ENCODE measurements at places on chromosomes 1 and 21.

- DNase-seq: no peak
Observed at GRCh38 chr1:10726355-10726754, 70.1 kb downstream of the CASZ1 start.

DNA sequence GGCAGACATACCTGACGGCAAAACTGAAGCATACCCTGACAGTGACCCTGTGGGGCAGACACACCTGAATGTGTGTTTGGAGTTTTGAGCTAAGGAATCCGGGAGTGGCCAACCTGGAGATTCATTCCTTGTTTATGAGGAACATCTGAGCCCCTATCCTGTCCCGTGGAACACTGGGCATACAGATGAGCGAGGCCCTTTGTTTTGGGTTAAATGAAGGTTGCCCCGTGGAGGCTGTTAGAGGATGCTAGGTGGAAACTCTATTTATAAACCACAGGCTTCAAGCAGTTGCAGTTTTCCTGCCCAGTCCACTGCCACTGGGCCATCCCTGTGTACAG is 18.1 kb downstream of the GALNT2 start:
- no peak for DNase-seq

DNA sequence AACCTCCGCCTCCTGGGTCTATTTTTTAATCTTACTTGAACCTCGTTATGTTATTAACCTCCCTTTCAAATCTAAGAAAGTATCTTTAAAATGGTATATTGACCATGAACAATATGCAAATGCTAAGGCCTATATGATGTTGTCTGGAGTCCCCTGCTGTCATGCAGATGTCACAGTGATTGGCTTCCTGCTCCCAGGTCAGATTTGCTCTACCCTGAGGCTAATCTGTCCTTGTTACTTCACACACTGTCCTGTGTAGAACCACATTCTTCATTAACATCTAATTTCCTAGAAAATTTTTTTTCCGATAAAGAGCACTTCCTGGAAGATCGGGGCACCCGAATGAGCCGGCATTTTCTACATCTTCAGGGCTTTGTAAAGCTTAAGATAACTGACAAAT is 306.6 kb downstream of the MRPL39 start:
- DNase-seq: no peak

- no peak for DNase-seq
Observed at GRCh38 chr1:202349206-202349928, 868 bp downstream of the PPP1R12B start.

GRCh38 chr1:2347896-2348295 is 43.5 kb downstream of the MORN1 start:
- DNase-seq: no peak

DNA sequence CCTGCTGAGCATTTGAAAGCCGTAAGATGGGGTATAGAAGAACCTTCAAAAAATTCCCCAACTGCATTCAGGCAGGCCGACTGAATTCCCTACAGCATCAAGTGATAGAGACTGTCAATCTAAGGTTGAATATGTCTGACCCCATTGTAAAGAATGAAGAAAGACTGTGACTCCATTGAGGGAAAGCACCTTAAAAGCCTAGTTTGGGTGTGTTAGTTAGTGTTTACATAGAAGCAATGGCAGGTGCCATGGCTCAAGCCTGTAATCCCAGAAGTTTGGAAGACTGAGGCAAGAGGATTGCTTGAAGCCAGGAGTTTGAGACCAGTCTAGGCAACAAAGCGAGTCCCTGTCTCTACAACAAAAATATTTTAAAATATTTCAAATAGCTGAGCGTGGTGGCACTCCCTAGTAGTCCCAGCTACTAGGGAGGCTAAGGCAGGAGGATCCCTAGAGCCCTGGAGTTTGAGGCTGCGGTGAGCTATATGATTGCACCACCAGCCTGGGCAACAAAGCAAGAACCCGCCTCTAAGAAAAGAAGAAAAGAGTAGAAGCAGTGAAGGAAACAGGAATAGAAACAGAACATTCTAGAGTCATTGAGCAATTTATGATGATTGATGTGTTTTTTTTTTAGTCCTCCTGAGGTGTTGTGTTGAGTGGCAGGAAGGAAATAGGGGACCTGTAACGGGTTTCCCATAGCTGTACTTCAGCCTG is 15.4 kb downstream of the POLR3GL start:
- DNase-seq: peak; percentile 36

DNA sequence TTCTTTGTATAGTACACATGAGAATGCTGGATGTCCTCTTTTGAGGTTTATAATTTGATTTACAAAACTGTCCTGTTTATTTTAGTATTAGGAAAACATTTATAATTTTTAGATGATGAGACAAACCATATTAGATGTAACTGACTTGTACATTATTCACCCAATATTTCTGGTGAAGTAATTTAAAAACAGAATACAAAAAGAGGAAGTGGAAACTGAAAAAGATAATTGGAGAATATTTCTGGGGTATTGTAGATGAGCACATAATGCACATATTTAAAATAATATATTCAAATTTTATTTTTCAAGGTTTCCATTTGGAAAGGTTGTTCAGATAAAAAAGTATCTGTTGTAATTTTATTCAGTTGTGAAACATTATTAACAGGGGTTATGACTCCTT is 40.7 kb downstream of the XPR1 start:
- DNase-seq: no peak

- no peak for DNase-seq
Observed at GRCh38 chr1:51237351-51238033, 1.4 kb downstream of the RNF11 start.

GRCh38 chr1:11070876-11071275 is 11.1 kb upstream of the SRM start:
- DNase-seq: no peak

Data from stimulated activated CD8-positive, alpha-beta memory T cell treated with anti-CD3 and anti-CD28 coated beads, Interleukin-4, amount 100 ng/mL, for 48 hours (primary cell).